ENCODE measurements at places on chromosomes 12 and 14. TPM values are rescaled to one million over a fixed set of nuclear protein-coding genes. Genes with fewer than 3 reads are reported as not detected.

DNA sequence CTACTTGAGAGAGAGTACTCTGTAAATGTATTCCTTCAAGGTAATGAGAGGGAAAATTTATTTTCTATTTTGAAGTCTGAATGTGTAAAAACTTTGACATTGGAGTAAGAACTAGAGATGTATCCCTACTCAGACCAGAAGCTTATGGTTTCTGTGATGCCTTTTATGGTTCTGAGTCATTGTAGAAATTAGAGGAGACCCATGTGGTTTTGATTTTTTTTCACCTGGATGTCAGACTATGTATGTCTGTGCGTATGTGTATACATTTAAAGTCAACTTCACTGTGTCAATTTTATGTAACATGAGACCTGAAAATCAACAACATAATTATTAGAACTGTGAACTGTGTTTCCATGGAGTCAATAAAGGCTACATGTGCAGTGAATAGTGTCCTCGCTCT lies 302.0 kb downstream of the TRHDE start:
- DNase-seq: no peak

GRCh38 chr12:9127936-9128663 lies 12.4 kb upstream of the A2M start:
- no peak for DNase-seq

PGF gene
- 10.3 TPM for polyA plus RNA-seq

KRT3 gene
- not detected for polyA plus RNA-seq
